ENCODE measurements at places on chromosomes 11 and 22. TPM values are rescaled to one million over a fixed set of nuclear protein-coding genes. Genes with fewer than 3 reads are reported as not detected.

DNA sequence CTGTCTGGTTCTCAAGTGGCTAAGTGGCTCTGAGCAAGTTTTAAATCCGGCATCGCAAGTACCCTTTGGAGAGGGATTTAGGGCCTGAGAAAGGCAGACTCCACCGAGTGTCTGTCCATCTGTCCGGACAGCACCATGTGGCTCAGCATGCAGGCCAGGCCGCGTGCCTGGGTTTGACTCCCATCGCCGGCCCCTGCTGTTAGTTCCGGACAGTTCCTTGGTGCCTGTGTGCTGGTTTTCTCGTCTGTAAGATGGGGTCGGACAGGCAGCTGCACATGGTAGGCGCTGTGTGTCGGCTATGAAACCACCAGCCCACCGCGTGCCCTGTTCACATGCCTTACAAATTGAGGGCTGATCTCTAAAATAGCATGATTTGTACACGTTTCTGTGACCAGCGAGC, 31.0 kb downstream of the NUP50 start:
- DNase-seq = no peak

- no peak for DNase-seq
These were observed 10.6 kb downstream of the ART1 start for GRCh38 chr11:3655547-3655946.

DNA sequence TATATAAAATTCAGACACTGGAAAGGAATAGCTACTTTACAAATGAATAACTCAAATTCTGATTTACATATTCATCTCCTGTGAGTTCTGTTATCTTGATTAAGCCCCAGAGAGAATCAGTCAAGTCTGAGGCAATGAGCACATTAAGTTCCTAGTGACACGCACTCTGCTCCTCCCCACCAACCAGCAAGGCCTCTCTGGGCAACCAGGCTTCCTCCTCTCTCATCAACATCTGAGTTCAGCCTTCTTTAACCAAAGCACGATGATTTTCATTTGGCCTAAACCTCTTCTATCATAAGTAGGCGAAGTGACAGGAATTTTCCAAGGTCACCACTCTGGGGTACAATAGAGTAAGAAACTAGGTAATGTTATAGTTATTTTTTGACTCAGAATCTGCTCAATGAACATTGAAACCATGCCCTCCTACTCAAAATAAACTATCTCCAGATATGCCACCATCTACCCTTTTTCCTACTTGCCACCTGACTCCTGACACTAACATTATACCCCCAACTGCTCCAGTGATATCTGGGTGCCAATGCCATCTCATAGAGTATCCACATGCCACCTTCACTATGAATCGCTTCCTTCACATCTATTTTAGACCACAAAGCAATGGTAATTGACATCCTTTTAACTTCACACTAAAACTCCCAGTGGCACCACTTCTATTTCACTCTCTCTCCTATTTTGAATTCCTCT, 114.8 kb downstream of the FAM76B start:
- DNase-seq = no peak

- no peak for DNase-seq
These were observed 11.6 kb downstream of the PLAAT4 start for GRCh38 chr11:63548178-63548577.

DNA sequence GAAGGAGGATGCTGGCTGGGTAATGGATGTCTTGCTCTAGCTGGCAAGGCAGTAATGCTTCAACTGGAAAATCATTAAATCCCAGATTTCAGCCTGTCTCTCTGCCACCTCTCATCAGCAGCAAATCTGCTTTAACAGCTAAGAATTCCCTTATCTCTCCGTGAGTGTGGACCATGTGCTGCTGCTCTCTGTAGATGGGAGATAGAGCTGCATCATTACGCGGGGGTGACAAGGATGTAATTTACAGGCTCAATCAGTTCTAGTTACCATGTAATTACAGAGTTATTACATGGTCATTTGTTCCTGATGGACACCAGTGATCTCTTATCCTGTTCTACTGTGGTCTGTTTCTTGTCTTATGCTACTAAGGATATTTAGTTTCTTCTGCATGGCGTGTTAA, 665.4 kb downstream of the NTM start:
- DNase-seq = no peak

The SCUBE1 gene
- total RNA-seq = not detected

The FOLR2 gene
- not detected for total RNA-seq

The POTEH gene
- 0.05 TPM for total RNA-seq

The OR8K5 gene
- total RNA-seq = not detected

The PGA5 gene
- total RNA-seq = not detected

Measured in A172 (cell line).